ENCODE measurements at places on chromosomes 4 and X. TPM values are rescaled to one million over a fixed set of nuclear protein-coding genes. Genes with fewer than 3 reads are reported as not detected.

The ADD1 gene
- 163 TPM for total RNA-seq

- no peak for DNase-seq
These were observed 64.8 kb upstream of the RBPJ start for GRCh38 chr4:26255989-26256388.

DNA sequence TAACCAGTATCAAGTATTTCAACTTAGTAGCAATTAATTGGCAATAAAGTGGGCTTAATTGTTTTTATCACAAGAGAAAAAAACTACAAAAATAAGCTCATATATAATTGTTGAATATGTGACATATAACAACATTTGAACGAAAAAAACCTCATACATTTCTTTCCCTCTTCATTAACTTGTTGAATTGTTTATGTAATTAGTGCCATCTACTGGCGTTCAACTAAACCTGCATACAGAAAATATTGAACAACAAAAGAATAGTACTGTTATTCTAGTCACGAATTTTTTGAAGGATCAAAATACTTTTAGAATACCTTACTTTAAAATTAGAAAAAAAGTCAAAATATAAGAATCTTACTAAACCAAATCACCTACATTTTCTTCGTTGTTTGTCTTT lies 586.5 kb upstream of the FTHL17 start:
- DNase-seq: no peak

DNA sequence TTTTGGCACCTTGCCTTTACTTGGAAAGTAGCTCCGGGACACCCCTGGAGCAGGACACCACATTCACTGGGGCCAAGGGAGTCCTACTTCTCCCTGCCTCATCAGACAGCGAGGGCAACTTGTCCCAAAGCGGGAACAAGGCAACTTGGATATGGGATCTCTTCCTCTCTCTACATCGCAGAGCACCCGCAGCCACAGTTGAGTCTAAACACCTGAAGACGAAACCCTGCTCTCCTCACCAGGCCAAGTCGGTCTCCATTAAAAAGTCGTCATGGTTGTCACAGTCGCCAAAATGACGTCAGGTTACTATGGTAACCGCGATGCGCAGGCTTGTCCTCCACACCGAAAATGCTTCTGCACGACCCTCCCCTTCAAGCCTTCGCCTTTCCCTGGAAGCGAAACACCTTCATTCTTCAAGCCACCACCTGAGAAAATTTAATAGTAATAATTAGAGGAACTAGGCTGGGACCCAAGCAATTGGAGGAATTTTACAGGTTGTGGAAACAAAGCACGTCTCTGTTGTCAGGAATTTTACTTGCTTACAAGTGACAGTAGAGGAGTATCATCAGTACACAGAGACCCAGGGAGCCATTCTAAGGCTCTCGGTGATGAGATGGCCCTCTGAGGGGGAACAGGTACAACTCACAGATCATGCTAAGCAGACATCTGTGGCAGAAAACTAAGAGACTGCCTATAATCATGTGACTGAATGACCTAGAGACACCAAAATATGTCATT lies 30.5 kb upstream of the TCEAL4 start:
- peak; percentile 30 for DNase-seq

GRCh38 chr4:21901831-21902230 lies 46.7 kb downstream of the KCNIP4 start:
- DNase-seq: no peak

GRCh38 chr4:7747062-7747385 lies 192.6 kb downstream of the AFAP1 start:
- DNase-seq: no peak

GRCh38 chr4:146550161-146550560 lies 28.4 kb upstream of the SLC10A7 start:
- DNase-seq: no peak

- DNase-seq: no peak
These were observed 11.5 kb downstream of the MOSPD2 start for GRCh38 chrX:14884714-14885113.
